ENCODE measurements at places on chromosomes 7 and 10. TPM values are rescaled to one million over a fixed set of nuclear protein-coding genes. Genes with fewer than 3 reads are reported as not detected.

The MACROH2A2 gene
- total RNA-seq = under 0.01 TPM

The HABP2 gene
- 0.19 TPM for total RNA-seq

The MACC1 gene
- total RNA-seq = under 0.01 TPM

The CCDC172 gene
- not detected for total RNA-seq

The CRPPA gene
- 2.0 TPM for total RNA-seq

The POLR2J2 gene
- total RNA-seq = 5.4 TPM

The GPR37 gene
- 0.14 TPM for total RNA-seq

The RNF133 gene
- total RNA-seq = 2.0 TPM

The USP6NL gene
- total RNA-seq = 27.1 TPM

The SBDS gene
- total RNA-seq = 106 TPM

The KCNH2 gene
- total RNA-seq = under 0.01 TPM

The BAIAP2L1 gene
- 1.4 TPM for total RNA-seq

The CYP3A4 gene
- not detected for total RNA-seq

The PNLIPRP2 gene
- not detected for total RNA-seq

The METTL27 gene
- total RNA-seq = 0.70 TPM

The RPEL1 gene
- total RNA-seq = 0.17 TPM

The AMPH gene
- not detected for total RNA-seq

The FBXL13 gene
- 0.85 TPM for total RNA-seq

The AGR3 gene
- 0.19 TPM for total RNA-seq

The TYW1B gene
- 6.0 TPM for total RNA-seq

The EVX1 gene
- total RNA-seq = not detected

The HMX3 gene
- not detected for total RNA-seq

The RNF148 gene
- 2.6 TPM for total RNA-seq

The ZNF365 gene
- total RNA-seq = not detected

The SPACDR gene
- 0.34 TPM for total RNA-seq

The TEX36 gene
- not detected for total RNA-seq

The UNCX gene
- total RNA-seq = not detected

The STEAP1 gene
- 27.6 TPM for total RNA-seq

The HECW1 gene
- not detected for total RNA-seq

The PLXNA4 gene
- 1.5 TPM for total RNA-seq

The C10orf143 gene
- 0.14 TPM for total RNA-seq

The SFTPD gene
- not detected for total RNA-seq

The CFAP70 gene
- 0.34 TPM for total RNA-seq

The ADAM12 gene
- total RNA-seq = 0.68 TPM

The POU6F2 gene
- not detected for total RNA-seq

The NKX2-3 gene
- not detected for total RNA-seq

The WDR86 gene
- not detected for total RNA-seq

The ASAH2 gene
- total RNA-seq = under 0.01 TPM

The CYP2E1 gene
- 0.23 TPM for total RNA-seq

The SFRP4 gene
- not detected for total RNA-seq
